ENCODE measurements at places on chromosomes 6 and 20.
A peak's percentile ranks its signal among the peaks of the same experiment; 100 is the strongest.

DNA sequence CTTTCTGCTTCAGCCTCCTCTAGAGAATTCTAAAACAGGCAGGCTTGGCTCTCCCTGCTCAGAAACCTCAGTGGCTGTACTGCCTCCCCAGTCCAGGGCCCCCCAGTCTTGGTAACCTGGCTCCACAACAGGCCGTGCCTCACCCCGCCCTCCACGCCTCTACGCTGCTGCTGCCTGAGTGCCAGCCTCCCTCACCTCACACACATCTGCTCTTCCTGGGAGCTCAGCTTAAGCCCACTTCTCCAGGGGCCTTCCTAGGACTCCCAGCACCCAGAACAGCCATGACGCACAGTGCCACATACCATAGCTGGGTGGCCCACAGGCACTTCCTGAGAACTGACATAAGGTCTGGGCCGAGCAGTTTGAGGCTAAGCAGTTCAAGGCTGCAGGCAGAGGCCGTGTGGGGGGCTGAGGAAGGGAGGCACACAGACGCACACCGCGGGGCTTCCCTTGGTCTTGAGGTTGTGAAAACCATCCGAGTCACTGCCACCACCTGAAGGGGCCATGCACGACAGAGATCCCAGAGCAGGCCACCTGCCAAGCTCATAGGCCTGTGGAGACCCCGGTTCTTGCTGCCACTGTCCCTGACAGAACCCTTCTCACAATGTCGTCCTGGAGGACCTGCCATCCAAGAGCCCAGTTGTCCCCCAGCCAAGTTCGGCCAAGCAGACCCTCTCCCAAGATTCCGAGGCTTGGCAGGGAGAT lies 42.6 kb downstream of the DSTN start:
- peak; percentile 29 for DNase-seq

- no peak for DNase-seq
Measured at GRCh38 chr6:144944106-144944505, 659.0 kb downstream of the UTRN start.

GRCh38 chr6:135586844-135587243 lies 89.3 kb upstream of the AHI1 start:
- DNase-seq: no peak

DNA sequence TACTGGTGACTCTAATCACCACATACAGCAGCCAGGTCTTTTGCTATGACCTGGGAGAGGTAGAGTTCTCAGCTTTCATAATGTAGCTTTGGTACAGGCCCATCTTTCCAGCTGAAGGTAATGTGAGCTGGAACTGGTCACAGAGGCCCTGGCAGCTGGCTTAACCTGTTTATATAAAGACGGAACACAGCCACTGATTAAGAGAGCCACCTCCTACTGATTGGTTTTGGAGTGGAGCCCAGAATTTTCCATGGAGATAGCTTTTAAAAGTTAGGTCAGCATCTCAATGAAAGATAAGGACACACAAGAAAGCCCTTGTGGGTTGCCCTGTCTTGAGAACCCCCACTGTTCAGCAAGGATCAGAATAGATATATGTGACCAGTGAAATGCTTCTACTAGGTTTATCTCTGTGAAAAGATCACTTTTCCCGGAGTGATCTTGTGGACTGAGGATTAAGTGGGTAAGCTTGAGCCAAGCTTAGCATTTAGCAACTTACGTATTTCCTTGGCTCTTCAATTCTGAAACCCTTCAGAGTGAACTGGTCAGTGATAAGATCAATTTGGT lies 213.7 kb upstream of the CITED2 start:
- DNase-seq: no peak

DNA sequence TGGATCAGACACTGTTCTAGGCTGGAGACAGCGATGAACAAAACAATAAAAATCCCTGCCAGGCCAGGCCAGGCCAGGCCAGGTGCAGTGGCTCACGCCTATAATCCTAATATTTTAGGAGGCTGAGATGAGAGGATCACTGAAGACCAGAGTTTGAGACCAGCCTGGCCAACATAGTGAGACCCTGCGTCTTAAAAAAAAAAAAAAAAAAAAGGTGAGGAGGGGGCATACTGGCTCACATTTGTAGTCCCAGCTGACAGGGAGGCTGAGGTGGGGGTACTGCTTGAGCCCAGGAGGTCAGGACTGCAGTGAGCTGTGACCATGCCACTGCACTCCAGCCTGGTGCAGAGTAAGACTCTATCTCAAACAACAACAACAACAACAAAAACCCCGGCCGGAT lies 4.5 kb downstream of the MUCL3 start:
- no peak for DNase-seq

DNA sequence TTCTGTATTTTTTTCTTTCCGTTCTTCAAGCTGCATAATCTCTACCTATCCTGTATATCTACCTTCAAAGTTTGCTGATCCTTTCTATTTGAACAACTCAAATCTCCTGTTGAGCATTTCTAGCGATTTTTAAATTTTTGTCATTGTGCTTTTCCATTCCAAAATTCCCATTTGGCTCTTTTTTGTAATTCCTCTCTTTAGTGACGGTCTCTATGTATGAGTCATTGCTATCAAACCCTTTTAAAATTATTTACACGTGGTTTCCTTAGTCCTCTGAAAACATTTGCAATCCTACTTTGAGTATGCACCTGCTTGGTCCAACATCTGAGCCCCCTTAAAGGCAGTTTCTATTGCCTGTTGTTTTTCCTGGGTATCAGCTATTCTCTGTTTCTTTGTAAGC lies 100.5 kb upstream of the FOXC1 start:
- no peak for DNase-seq

DNA sequence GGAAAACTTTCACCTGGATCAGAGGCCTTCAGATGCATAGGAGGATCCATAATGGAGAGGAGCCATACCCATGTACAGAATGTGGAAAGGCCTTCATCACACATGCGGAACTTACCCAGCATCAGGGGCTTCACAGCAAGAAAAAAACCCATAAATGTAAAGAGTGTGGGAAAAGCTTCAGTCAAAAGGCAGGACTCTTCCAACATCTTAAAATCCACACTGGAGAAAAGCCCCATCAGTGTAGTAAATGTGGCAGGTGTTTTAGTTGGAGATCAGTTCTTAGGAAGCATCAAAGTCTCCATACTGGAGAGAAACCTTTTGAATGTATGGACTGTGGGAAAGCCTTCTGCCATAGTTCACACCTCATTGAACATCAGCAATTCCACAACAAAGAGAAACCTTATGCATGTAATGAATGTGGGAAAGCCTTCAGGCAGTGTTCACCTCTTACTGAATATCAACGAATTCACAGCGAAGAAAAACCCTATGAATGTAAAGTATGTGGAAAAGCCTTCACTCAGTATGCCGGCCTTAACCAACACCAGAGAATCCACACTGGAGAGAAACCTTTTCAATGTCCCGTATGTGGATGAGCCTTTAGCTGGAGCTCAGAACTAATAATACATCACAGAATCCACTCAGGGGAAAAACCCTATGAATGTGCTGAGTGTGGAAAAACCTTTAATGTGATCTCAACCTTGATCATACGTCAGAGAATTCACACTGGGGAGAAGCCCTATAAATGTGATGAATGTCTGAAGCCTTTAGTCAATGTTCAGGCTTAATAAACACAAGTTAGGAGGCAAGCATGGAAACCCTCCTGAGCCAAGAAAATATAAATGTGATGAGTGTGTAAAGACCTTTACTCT lies 36.7 kb upstream of the ZSCAN9 start:
- DNase-seq: no peak

GRCh38 chr20:13212750-13213149 lies 8.3 kb upstream of the ISM1 start:
- peak; percentile 80 for DNase-seq

DNA sequence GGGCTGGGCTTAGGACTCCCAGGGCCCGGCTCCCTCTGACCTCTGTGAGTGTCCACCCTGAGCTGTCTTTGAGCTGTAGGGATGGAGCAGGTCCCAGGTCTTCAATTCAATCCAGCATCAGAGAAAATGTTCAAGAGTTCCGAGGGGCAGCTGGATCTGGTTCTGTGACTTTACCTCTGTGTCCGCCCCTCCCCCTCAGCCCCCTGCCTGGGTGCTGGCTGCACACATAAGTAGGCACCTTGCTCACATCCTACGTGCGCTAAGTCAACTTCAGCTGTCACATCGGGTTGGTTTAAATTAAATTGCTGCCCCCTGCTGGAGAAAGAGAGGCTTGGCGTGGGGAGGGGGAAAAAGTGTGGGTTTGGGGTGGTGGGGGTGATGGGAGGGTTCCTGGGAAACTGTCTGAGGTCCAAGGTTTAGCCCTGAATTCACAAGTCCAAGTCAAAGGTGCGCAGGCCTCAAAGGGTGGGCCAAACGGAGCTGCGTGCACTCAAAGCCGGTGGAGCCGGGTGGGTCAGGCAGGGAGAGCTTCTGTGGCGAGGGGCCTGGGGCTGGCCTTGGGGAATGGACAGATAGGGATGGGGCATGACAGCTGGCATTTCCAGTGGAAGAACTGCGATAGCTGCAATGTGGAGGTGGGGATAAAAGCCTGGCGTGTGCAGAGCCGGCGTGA lies 3.0 kb downstream of the WFDC5 start:
- DNase-seq: no peak

GRCh38 chr20:4563031-4563430 lies 158.7 kb upstream of the PRND start:
- DNase-seq: no peak

GRCh38 chr6:21594416-21595281 lies 1.1 kb downstream of the SOX4 start:
- no peak for DNase-seq

- DNase-seq: peak; percentile 75
Measured at GRCh38 chr6:156427345-156427744, 349.8 kb upstream of the ARID1B start.

- DNase-seq: no peak
Measured at GRCh38 chr20:24166123-24166381, 177.5 kb upstream of the GGTLC1 start.

DNA sequence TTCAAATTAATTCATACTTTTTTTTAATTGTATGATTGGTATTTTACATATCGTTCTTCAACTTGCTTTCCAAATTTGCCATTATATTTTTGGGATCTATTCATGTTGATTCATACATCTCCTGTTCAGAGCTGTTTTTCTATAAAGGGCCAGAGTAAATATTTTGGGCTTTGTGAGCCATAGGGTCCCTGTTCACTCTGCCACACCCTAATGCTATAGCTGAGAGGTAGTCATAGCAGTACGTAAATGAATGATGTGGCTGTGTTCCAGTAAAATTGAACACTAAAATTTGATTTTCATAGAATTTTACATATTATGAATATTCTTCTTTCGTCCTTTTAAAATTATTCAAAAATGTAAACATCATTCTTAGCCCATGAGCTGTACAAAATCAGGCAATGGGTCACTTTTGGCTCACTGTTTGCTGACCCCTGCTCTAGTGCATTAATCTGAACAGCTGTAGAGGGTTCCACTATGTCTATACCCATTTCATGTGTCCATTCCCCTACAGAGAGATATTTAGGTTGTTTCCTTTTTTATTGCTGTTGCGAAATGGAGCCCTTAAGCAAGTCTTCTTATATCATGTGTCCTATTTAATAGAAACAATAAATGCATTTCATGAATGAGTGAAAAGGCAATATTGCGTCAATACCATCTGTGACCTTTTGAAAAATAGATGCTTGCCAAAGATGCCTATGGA lies 136.4 kb upstream of the SALL4 start:
- DNase-seq: no peak
